ENCODE measurements at places on chromosomes 3 and 15.

DNA sequence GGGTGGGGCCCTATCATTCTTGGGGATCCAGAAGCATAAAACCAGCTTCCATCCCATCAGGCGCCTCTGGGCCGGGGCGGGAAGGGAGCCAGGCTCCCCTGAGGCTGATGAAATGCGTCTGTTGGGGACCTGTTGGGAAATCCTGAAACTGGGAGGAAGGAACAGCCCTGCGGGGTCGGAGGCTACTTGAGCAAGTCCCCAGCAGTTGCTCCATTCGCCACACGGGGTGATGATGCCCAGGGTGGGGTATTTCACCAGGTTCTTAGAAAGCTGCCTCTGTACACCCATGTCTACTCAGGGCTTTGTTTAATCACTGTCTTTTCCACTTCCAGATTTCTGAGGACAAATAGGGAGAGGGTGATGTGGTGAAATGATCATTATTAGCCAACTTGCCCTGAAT lies 25.4 kb upstream of the TSEN2 start:
- DNase-seq = no peak

DNA sequence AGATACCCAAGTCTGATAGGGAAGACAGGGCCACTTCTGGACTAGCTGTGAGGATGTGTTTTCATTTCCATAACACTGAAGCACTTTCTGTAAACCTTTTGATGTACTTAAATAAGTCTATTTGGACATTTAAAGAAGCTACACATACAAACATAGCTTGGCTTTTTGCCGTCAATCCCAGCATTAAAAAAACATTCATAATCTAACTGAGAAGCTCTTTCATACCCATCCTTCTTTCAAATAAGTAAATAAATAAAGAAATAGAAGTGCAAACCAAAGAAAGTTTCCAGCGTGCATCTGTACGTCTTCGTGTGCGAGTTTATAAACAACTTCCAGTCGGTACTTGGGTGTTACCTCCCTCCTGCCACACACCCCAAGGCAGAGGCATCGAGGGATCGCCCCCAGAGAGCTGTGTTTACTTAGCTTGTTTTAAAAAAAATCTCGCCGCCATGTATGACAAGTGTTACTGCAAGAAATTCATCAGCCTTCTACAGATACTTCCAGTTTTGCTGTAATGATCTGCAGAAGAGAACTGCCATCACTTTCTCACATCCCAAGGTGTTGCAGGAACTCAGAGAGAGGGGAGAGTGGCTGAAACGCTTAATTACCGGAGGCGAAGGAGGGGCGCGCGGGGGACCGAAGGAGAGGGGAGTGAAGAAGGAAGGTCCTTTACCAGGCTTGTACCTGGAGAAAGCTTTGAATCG lies 9.0 kb upstream of the MEIS2 start:
- no peak for DNase-seq

GRCh38 chr15:38555686-38556334 lies 8.8 kb downstream of the RASGRP1 start:
- DNase-seq = no peak

GRCh38 chr3:52752045-52752660 lies 18.6 kb downstream of the NEK4 start:
- DNase-seq = no peak

DNA sequence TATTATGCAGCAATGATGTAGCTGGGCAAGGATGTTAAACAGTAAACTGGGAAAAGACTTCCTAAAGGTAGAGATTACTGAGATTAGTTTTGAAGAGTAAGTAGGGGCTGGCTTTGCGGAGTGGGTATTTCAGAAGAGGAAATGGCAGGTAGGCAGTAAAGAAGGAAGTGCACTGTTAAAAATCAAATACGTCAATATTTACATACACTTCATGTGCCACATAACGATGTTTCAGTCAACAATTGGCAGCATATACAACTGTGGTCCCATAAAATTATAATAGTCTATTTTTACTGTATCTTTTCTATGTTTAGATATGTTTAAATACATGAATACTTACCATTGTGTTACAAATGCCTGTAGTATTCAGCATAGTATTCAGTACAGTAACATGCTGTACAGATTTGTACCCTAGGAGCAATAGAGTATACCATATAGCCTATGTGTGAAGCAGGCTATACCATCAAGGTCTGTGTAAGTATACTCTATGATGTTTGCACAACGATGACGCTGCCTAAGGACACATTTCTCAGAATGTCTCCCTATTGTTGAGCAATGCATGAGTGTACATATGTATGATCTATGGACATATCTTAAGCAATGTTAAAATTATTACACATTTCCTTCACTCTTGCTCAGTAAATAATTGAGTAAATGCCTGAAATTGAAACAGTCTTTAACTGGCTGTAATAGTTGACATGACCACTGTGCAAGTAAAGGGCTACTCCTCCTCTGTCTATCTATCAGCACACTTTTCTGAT lies 196.7 kb downstream of the ISL2 start:
- no peak for DNase-seq

DNA sequence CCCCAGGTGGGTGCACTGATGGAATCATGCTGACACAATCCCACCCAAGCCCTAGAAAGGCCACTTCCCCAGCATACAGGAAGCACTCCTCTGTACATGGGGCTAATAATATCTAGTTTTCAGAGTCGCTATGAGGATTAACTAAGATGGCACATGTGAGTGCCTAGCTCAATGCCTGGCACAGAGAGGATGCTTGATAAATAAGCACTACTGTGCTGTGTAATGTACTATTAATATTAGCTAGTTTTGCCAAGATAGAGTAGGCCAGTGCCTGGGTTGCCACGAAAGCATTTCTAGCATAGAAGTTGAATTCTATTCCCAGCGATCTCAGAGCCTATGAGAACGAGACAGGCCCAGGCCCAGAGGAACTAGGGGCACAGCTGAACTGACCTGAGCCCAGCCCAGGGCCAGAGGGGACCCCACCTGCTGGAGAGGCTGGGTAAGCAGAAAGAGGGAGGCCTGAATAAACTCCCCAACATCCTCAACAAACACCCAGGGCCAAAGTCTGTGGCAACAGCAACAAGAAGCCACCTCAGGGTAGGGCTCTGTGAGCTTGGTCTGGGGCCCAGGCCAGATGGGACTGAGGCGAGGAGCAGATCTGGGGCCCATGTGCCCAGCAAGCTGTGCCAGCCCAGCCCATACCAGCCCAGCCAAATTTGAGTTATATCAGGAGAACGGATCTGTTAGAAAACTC lies 7.6 kb upstream of the SEMA7A start:
- DNase-seq = no peak

GRCh38 chr3:161821591-161821990 lies 325.0 kb downstream of the OTOL1 start:
- no peak for DNase-seq

DNA sequence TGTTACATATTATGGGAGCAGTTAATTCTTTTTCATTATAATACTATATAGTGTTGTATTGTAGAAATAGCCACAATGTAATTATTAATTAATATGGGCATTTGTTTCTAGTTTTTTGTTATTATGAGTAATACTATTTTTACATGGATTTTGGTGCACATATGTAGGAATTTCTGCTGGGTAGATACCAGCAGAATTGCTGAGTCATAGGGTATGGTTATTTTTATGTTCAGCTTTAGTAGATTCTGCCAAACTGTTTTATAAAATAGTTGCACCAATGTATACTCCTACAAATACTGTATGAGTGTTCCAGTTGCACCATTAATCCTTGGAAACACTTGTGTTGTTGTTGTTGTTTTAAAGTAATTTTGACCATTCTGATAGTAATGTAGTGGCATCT lies 91.5 kb downstream of the SH3GL3 start:
- no peak for DNase-seq

- DNase-seq = no peak
Measured at GRCh38 chr15:57881361-57881760, 174.8 kb downstream of the POLR2M start.

GRCh38 chr15:40360015-40360414 lies 2.0 kb downstream of the DISP2 start:
- DNase-seq = no peak

DNA sequence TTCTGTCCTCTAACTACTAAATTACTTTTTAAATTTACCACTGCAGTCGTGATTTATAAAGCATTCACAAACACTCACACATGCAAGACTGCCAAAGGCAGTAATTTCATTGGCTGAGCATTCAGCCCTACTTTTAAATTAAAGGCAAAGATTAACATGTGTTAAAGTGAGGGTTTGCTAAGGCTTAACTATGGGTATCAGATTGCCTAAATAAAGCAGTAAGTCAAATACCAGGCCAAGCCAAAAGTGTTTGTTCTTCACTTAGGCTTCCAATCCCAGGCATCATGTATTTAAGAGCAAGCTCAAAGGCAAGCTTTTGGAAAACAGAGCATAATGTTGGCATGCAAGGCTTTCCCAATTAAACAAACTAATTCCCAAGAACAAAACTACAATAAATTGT lies 187.3 kb downstream of the SUCNR1 start:
- no peak for DNase-seq

DNA sequence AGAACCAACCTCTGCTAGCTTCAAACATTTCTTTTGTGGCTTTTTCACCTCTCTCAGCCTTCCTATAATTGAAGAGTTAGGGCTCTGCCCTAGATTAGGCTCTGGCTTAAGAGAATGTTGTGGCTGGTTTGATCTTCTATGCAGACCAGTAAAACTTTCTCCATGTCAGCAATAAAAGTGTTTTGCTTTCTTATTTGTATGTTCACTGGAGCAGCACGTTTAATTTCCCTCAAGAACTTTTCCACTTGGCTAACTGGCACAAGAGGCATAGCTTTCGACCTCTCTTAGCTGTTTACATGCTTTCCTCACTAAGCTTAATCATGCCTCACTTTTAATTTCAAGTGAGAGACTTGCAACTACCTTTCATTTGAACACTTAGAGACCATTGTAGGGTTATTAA lies 964.7 kb downstream of the ROBO2 start:
- no peak for DNase-seq

DNA sequence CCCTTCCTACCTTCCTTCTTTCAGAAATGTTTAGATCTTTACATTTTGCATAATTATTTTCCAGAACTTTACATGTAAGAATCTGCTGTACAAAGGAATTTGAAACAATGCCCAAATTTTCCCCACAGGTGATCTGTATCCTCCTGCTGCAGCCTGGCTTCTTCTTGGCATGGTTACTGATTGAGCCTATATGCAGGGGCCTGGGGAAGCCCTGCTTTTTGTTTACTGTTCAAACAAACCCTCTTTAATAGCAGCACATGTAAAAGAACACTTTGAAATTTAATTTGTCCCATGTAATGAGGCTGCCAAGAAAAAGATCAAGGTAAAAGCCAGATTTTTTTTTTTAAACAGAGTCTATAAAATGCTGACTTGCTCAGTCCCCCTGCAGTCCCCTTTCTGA lies 432.2 kb downstream of the TUSC7 start:
- no peak for DNase-seq

DNA sequence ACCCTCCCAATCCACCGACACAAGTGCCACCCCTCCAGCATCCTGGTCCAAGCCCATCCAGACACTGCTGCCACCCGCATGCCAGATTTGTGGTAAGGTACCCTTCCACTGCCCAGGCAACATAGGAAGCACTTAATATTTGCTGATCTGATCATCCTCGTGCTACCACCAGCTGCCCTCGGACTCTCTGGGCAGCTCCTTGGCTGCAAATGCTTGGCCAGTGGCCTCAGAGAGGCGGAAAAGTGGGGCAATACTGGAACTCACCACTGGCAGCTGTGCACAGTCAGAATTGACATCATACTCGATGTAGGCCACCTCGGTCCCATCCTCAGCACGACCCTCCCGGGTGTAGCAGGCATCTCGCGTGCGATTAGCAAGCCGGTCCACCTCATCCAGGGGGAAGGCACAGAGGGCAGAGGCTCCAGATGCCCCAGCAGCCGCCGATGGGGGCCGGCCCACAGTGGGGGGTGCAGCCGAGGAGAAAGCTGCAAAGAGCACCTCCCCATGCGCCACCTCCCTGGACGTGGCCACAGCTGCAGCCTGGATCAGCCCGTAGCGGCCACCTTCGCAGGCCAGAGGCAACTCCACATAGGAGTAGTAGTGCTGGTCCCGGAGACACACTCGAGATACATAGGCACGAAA lies 6.5 kb downstream of the PLXNB1 start:
- no peak for DNase-seq

DNA sequence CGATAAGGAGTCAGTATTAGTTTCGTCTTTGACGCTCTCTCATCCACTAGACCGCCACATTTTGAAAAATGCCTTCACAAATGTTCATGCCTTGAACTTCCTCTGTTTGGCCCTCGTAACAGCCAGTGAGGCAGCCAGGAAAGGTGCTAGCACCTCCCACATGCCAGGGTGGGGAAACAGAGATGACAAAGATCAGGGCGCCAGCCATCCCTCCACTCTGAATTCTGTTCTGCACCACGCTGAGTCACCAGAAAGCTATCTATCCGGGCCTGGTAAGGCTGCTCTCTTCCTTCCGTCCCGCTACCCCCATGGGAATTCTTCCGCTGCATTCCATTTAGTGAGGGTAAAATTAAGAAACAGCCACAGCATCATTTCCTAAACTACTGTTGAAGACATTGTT lies 31.3 kb upstream of the BCL2L10 start:
- no peak for DNase-seq

- peak; percentile 10 for DNase-seq
Measured at GRCh38 chr15:71114887-71115566, at the start of gene THSD4. Gene THSD4, plus strand, starts transcription at chr15:71115471.

DNA sequence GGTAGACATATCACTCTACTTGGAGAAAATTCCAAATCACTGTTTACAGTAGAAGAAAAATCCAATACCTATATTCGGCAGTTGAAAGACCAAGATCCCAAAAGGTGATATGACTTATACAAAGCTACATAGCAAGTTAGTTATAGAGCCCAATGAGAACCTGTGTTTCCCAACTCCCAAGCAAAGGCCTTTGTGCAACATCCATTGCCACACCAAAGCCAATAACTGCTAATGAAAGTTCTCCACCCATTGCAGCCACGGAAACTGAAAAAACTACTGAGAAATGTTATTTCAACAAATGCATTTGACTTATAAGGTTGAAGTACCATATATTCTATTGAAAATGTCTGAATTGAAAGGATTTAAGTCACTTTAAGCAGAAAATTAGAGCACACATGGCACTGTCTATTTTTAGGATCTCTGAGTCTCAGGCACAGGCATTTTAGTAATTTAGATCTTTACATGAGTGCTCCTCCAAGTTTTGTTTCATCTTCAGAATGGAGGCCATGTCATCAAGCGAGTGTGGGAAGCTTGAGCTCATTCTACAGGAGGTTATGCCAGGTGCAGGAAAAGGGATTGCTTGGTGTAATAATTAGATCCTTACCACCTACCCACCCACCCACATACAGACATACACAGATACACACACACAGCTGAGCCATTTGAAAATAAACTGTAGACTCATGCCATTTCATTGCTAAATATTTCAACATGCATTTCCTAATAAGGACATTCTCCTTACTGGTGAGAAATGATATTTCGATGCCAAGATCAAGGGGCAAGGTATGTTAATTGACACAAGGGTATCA lies 19.7 kb upstream of the ANO10 start:
- DNase-seq = no peak

Data from amygdala (tissue), 56 donors.